Trophoblast cell (in vitro differentiated cells and primary cell): ENCODE measurements at places on chromosomes 13 and 19.

DNA sequence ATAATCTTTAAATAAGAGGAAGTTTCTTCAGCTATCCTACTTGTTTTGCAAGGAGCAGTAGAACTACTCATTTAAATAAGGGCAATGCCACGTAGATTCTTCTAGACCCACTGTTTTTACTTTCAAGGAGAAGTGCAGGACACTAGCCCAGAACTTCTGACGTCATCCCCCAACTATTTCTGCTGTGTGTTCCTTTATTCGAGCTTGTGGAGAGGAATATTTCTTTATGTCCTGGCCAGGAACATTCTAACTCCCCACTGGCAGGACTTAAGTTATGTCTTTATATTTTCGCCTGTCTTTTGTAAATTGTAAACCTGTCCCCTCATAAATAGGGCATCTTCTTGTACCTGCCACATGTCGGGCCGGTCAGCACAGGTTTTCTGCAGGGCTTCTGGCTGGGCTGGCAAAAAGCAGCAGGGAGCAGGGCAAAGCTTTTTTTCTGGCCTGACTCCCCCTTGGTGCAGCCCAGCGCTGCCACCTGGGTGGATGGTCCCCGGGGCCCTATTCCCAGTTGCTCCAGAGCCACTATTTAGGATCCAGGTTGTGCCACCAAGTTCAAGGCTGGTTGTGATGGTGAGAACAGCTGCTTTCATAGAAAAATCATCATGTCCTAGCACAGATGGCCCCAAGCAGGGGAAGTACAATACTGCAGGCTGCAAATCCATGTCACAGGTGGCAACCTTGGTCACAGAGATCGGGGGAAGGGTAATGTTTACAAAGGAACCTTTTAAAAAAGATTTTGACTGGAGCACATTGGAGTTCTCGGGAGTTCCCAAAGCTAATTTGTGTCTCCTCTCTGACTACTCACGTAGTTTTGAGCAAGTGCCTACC, 1.8 kb downstream of the MBNL2 start:
- no peaks in the 10 kb centered on the region for H3K27me3 ChIP-seq
- peaks cover 3% of the 10 kb centered on the region for H3K36me3 ChIP-seq
- peak; percentile 94 for DNase-seq
- peak overlapping the region; percentile 73 for H3K4me3 ChIP-seq

- no peak for DNase-seq
- H3K4me1 ChIP-seq: no peaks in the 10 kb centered on the region
- H3K27me3 ChIP-seq: no peaks in the 10 kb centered on the region
- H3K27ac ChIP-seq: no peak overlapping the region
- H3K36me3 ChIP-seq: no peaks in the 10 kb centered on the region
Observed at GRCh38 chr19:29952646-29953045, 10.6 kb downstream of the URI1 start.

- H3K27ac ChIP-seq: no peak overlapping the region
- H3K27me3 ChIP-seq: no peaks in the 10 kb centered on the region
- no peak overlapping the region for H3K4me3 ChIP-seq
- H3K36me3 ChIP-seq: no peaks in the 10 kb centered on the region
- H3K4me1 ChIP-seq: peaks cover 5% of the 10 kb centered on the region
Observed at GRCh38 chr13:30851697-30852096, 54.4 kb upstream of the MEDAG start.

GRCh38 chr13:32001154-32001768, 30.3 kb upstream of the FRY start:
- H3K4me1 ChIP-seq: peaks cover 11% of the 10 kb centered on the region
- H3K36me3 ChIP-seq: no peaks in the 10 kb centered on the region
- no peak overlapping the region for H3K4me3 ChIP-seq
- H3K27ac ChIP-seq: no peak overlapping the region

DNA sequence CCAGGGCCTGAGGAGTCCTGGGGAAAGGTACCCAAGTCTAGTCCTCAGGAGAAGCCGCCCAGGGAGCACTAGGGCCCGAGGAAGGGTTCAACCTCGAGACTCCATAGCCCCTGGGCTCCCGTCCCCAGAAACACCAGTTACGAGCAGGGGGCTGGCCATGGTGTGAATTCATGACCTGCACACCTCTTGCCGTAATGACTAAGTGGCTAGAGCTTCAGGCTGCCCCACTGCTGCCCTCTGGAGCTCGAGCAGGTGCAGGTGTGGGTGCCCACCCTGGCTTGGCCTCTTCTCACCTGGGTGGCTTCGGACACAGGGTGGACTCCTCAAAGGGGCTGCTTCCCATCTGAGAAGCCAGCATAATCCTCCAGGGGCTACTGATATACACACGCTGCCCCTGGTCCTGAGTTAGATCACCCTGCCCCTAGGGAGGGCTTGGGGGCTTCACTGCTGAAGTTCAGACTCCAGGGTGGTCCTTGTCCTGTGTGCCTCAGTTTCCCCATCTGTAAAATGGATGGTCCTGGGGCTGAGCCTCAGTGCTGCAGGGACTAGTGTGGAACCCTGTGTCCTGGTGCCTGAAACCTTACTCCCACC, 13.6 kb downstream of the SPC24 start:
- H3K36me3 ChIP-seq: peaks cover 14% of the 10 kb centered on the region
- peaks cover 35% of the 10 kb centered on the region for H3K4me1 ChIP-seq
- peak overlapping the region; percentile 63 for H3K27ac ChIP-seq
- H3K27me3 ChIP-seq: no peaks in the 10 kb centered on the region
- no peak for DNase-seq
- no peak overlapping the region for H3K4me3 ChIP-seq

- H3K4me1 ChIP-seq: no peaks in the 10 kb centered on the region
- H3K4me3 ChIP-seq: no peak overlapping the region
- no peak for DNase-seq
Observed at GRCh38 chr13:50068508-50068907, 53.3 kb downstream of the KCNRG start.

GRCh38 chr19:46618670-46619231, 6.1 kb downstream of the PTGIR start:
- H3K27ac ChIP-seq: no peak overlapping the region
- peaks cover 9% of the 10 kb centered on the region for H3K4me1 ChIP-seq
- DNase-seq: no peak

- H3K27me3 ChIP-seq: no peaks in the 10 kb centered on the region
- no peak overlapping the region for H3K27ac ChIP-seq
- no peaks in the 10 kb centered on the region for H3K4me1 ChIP-seq
- DNase-seq: no peak
- no peak overlapping the region for H3K4me3 ChIP-seq
Observed at GRCh38 chr13:39349391-39349960, 253.5 kb downstream of the LHFPL6 start.

DNA sequence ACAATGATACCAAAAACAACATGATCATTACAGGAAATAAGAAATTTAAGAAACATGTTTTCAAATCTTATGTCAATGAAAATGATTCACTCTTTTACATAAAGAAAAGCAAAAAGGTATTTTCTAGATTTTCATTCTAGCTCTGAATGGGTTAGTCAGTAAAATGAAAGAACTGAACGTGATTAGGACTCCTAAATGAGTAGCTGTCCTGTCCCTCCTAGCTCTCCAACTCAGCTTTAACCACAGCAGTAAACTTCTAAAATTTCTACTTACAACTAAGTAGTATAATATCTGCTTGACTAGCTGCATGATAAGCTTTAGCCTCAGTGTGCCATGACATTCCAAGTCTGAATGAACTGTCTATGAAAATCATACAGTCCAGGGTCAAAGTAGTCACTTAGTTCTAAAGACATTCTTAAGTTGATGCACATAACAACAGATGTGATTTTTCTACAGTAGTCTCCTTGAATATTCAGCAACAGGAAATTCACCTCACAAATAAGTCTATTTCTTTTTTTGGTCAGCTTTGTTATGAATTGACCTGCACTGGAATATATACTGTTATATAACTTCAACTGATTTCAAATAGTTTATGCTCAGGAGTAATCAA, 136.4 kb downstream of the MYCBP2 start:
- peaks cover 5% of the 10 kb centered on the region for H3K36me3 ChIP-seq
- no peak overlapping the region for H3K27ac ChIP-seq
- DNase-seq: no peak

DNA sequence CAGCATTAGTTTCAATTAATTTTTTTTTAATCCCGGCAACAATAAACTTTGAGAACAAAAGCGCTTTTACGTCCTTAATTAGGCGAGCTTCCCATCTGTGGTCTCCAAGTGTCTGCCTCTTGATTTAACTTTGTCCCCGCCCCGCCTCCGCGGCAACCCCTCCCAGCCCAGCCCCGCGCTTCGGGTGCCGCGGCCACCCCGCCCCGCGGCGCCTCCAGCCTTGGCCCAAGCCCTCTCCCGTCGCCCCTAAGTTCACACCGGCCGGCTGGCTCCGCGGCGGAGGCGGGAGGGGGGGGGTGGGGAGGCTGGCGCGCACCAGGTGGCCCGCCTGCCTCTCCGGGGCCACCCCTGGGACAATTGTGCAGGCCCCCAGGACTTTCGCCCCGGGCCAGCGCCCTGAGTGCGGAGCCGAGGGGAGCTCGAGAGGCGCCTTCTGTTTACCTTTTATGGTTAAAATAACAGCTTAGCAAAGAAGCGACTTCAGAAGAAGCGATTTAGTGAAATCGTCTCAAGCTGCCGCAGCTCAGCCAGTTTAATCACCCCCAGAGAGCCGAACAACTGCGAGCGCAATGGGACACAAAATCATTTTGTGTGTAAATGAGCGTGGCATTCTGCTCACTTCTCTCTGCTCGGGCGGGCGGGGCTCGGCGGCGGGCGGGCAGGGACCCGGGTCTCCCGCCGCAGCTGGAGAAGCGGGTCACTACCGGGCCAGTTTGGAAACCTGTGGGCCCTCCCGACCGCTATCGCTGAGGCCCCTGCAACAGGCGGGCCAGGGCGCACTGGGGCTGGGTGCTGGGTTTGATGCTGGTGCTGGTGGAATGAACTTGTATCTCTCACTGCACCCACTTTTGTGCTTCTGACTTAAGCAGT, 1.4 kb downstream of the KCTD15 start:
- H3K4me1 ChIP-seq: peaks cover 19% of the 10 kb centered on the region
- peaks cover 21% of the 10 kb centered on the region for H3K36me3 ChIP-seq
- no peaks in the 10 kb centered on the region for H3K27me3 ChIP-seq

GRCh38 chr19:3604987-3605343, 1.7 kb downstream of the TBXA2R start:
- no peaks in the 10 kb centered on the region for H3K36me3 ChIP-seq
- H3K27ac ChIP-seq: no peak overlapping the region
- DNase-seq: no peak
- no peaks in the 10 kb centered on the region for H3K27me3 ChIP-seq

- no peak overlapping the region for H3K4me3 ChIP-seq
- no peaks in the 10 kb centered on the region for H3K4me1 ChIP-seq
- H3K36me3 ChIP-seq: no peaks in the 10 kb centered on the region
- no peak for DNase-seq
- H3K27ac ChIP-seq: no peak overlapping the region
Observed at GRCh38 chr13:87837946-87838345, 166.8 kb downstream of the SLITRK5 start.

GRCh38 chr13:99301913-99302636, 5.1 kb downstream of the GPR183 start:
- no peaks in the 10 kb centered on the region for H3K27me3 ChIP-seq
- H3K27ac ChIP-seq: no peak overlapping the region
- no peaks in the 10 kb centered on the region for H3K36me3 ChIP-seq
- no peak for DNase-seq
- peaks cover 5% of the 10 kb centered on the region for H3K4me1 ChIP-seq
- no peak overlapping the region for H3K4me3 ChIP-seq

DNA sequence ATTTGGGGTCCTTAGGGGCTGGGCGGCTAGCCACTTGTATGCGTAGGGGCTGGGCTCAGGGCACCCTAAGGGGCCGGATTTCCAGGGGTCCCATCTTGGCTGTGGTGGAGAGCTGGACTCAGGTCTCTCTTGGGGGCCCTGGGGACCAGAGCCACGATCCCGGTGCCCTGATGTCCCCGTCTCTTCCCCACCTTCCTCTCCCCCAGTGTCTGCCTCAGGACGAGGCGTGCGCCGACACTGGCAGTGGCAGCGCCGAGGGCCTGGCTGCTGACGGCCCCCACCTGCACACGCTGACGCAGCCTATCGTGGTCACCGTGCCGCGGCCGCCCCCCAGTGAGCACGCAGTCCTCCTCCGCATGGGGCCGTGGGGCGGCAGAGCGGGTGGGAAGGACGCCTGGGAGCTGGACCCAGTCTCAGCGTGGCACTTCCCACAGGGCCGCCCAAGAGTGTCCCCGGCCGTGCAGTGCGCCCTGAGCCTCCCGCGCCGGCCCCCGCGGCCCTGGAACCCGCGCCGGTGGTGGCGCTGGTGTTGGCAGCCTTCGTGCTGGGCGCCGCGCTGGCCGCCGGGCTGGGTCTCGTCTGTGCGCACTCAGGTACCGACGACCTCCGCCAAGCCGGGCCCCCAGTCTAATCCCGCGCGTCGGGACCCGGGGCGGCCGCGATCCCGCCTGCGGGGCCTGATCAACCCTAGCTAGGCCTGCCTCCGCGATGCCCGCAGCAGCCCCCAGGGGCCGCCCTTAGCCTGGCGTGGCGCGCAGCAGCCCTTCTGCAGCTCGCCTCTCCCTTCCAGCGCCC, 2.7 kb upstream of the SNAPC2 start:
- DNase-seq: peak; percentile 84
- H3K27me3 ChIP-seq: peaks cover 31% of the 10 kb centered on the region
- H3K4me3 ChIP-seq: peak overlapping the region; percentile 63
- peaks cover 13% of the 10 kb centered on the region for H3K36me3 ChIP-seq
- H3K4me1 ChIP-seq: peaks cover 23% of the 10 kb centered on the region

DNA sequence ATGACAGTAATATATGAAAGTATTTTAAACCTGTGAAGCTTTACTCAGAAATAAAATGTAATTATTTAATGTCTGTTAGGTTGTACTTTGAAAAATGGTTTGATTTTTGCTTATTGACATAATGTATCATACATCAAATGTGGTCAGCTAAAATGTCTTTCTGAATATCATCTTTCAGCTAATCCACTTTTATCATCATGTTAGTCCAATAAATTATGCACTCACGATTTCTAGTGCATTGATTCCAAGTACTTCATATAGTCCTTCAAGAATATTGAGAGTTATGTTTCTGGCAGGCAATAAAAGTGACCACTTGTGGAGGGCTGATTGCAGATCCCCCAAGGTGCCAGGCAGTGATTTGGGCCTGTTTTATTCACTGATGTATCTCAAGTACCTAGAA, 1204.1 kb downstream of the OLFM4 start:
- H3K36me3 ChIP-seq: no peaks in the 10 kb centered on the region
- H3K4me1 ChIP-seq: no peaks in the 10 kb centered on the region
- DNase-seq: no peak
- no peak overlapping the region for H3K27ac ChIP-seq
- no peaks in the 10 kb centered on the region for H3K27me3 ChIP-seq

DNA sequence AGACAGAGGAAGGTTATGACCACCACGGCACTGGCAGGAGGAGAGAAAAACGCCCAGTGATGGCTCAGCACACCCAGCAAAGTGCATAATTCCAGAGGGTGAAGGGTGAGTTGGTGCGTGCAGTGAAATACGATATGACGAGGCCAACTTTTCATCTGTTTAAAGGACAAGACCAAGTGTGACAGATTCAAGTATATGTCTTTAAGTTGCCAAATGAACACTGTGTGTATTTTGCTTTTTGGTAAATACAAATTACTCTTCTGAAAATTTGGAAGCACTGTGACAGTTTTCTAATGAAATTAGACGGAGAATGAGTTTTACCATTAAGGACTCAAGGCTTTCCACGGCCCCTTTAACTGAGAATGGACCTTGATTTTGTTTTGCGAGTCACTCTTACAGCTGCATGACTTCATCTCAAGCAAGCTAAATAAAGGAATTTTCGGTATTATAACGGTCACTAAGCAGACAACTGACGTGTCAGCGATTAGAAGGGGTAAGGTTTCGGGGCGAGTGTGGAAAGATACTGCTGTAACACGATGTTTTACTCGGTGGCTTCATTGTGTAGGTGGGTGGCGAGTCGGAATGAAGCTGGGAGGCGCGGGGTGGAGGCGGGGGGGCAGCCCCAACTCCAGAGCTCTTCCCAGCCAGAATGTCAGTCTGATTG, 22.8 kb downstream of the COL4A2 start:
- no peaks in the 10 kb centered on the region for H3K27me3 ChIP-seq
- H3K27ac ChIP-seq: no peak overlapping the region
- DNase-seq: no peak
- peaks cover 38% of the 10 kb centered on the region for H3K4me1 ChIP-seq
- peaks cover 31% of the 10 kb centered on the region for H3K36me3 ChIP-seq
- no peak overlapping the region for H3K4me3 ChIP-seq
